ENCODE measurements at places on chromosomes 3 and 15. TPM values are rescaled to one million over a fixed set of nuclear protein-coding genes. Genes with fewer than 3 reads are reported as not detected.

DNA sequence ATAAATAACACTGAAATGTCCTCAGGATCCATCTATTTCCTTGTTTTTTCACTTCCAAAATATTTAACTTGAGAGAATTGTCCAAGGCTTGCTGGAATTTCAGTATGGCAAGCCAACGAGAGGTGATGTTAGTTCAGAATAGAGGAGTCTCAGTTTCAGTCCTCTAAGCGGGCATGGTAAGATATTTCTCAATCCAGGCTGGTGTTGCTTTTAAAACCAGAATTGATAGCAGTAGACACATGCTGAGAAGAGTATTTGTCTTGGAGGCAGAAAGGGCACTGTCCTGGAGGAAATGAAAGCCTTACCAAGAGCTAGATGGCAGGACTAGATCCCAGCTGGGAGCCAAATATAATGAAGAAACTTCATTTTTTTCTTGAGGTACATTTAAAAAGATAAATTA lies 23.1 kb downstream of the PHLDB2 start:
- no peak for DNase-seq

GRCh38 chr15:26561130-26561529 lies 211.7 kb downstream of the GABRB3 start:
- DNase-seq, result no peak

GRCh38 chr15:93070551-93071296 lies 18.3 kb downstream of the RGMA start:
- no peak for DNase-seq

- no peak for DNase-seq
Observed at GRCh38 chr3:51276046-51276445, 109.0 kb upstream of the MANF start.

- DNase-seq, result no peak
Observed at GRCh38 chr3:123712077-123712860, 127.4 kb upstream of the HACD2 start.

The SENP7 gene
- 18.9 TPM for polyA plus RNA-seq

The ZIC4 gene
- polyA plus RNA-seq, result not detected

Data from heart right ventricle (tissue), 16 donors.